PC-3 (cell line): ENCODE measurements at places on chromosomes 13 and 19. TPM values are rescaled to one million over a fixed set of nuclear protein-coding genes. Genes with fewer than 3 reads are reported as not detected.

The APOC1 gene
- total RNA-seq = 2.7 and 3.3 TPM in 2 replicates

The COMP gene
- 0.04 TPM in 1 of 2 replicates, not detected in the other for total RNA-seq

DNA sequence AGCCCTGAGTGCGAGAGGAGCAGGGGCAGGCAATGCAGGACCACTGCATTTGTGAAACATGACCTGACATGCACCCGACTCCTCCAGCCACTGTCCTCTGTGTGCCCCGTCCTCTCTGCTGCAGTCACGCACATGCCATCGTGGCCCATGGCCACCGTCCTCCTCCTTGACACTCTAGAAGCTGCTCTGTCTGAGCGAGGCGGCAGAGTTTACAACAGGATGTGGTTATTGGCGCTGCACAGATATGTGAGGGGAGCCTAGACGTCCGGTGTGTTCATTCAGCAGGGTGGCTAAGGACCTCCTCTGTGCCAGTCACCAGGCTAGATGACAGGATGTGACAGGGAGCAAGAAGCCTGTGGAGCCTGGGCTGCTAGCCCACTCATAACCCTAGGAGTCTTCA, 277.8 kb downstream of the FOXO1 start:
- DNase-seq = peak; percentile 68

- DNase-seq = no peak
Measured at GRCh38 chr19:48596679-48597465, 9.7 kb upstream of the SPACA4 start.

The RGL3 gene
- total RNA-seq = 23.5 and 24.2 TPM in 2 replicates

The GNA15 gene
- total RNA-seq = not detected in 2 replicates

The TYROBP gene
- total RNA-seq = not detected in 2 replicates

GRCh38 chr19:20247016-20247683, 80.1 kb downstream of the ZNF486 start:
- DNase-seq = peak; percentile 5

GRCh38 chr19:33702606-33703437, 81.1 kb downstream of the CHST8 start:
- DNase-seq = no peak

DNA sequence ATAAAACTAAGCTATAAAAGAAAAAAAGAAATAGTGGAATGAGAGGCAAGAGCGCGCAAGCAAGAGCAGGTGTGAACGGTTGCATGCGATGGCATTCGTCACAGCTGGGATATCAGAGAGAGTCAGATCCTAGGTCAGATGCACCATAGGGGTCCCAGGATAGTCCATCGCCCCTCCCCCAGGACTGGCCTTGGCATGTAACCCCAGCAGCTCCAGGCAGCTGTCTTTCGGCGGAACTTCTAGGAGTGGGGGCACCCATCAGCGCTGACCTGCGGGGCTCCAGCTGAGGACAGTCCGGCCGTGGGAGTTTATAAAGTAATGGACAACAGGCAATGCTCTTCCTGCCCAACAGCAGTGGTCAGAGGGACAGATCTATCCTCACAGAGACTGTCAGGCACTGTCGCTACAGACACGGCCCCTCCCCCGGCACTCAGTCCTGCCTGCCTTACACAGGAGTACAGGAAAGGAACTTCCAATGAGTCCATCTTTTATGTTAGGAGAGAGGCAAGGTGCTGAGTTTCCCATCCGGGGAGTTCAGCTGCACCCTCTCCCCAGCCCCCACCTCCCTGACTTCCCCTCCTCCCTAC, 1.4 kb downstream of the SIAH3 start:
- DNase-seq = no peak

- DNase-seq = no peak
Measured at GRCh38 chr19:30064348-30064699, 122.3 kb downstream of the URI1 start.

DNA sequence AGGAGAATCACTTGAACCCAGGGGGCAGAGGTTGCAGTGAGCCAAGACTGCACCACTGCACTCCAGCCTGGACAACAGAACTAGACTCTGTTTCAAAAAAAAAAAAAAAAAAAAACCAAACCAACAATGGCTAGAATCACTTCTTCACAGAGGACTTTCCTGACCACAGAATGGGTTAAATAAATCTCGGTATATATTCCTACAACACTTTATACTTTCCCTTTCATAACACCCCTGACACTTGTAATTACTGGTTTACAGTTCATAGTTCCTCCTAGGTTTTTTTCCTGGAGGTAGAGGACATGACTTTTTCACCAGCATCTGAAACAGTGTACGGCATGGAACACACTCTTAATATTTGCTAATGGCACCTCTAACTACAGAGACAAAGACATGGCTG, 31.4 kb downstream of the ZDHHC20 start:
- no peak for DNase-seq
